NCI-H2029 (cell line): ENCODE measurements at places on chromosomes 16 and 17.

DNA sequence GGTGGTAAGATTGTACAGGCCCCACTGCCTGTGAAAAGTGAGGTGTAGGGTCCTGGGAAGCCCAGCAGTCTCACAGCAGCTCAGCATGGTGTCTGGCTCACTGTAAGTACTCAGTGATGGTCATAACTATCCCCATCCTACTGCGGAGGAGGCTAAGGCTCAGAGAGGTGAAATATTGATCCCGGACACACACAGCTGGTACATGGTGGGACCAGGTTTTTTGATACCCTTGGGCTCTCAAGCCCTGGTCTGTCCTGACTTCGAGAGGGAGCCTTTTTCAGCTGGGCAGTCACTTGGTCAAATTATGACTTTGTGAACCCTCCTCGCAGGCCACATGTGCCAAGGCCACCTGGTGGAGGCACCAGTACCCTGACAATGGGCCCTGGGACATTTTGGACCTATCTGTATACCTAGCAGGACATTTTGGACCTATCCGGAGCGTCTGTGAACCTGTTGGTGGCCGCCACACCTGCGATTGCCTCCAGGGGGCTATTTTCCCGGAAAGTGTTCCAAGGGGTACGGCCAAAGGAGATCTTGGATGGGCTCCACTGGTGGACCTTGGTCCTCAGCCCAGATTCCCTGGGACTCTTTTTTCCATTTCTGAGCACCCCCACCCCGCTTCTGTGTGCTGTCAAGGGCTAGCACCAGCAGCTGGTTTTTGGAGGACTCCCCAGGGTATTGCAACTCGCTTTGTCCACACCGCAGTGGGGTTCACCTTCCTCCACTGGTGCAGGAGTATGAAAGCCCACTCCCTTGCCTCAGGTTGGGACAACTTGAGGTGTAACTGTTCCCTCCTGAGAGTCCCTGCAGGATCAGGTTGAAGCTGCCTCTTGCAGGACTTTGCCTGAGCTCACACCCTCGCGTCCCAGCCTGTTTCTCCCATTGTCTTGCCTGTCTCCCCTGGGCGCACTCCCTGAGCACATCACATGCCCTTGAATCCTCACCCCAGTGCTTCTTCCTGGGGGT is 83.6 kb upstream of the NKD1 start:
- no peak for DNase-seq

DNA sequence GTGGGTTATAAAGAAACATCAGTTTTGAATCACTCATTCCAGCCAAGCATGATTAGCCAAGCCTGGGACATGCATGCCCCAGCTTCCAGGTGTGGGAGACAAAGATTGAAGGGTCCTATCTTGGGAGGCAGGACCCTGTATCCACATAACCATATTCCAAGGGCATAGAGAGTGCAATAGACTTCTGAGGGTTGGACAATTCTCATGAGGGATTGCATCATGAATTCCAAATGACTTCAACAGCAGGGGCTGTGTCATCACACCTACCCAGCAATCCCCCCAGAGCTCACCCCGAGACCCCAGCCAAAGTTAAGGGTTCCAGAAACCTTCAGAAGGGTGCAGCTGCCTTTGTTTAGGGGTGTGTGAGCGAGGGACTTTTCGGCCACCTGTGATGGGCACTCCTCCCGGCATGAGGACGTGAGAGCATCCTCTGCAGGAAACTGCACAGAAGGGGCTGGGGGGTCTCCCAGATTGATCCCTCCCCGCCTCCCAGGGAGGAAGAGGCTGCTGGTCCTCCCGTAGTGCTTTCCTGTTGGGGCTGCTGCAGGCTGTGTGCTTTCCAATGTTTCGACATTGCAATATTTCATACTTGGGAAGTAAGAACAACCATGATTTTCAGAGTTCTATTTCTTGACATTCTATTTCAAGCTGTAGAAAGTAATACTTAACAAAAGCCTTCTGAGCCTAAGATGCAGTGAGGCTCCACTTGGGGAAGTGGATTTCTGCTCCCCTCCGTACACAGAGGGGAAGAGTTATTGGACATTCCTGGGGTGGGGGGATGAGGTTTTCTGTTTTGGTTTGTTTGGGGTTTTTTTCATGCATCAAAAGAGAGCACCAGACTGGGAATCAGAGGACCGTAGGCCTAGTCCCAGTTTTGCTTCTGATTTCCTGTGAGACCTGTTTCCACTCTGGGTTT is 13.3 kb upstream of the PITPNM3 start:
- no peak for DNase-seq

DNA sequence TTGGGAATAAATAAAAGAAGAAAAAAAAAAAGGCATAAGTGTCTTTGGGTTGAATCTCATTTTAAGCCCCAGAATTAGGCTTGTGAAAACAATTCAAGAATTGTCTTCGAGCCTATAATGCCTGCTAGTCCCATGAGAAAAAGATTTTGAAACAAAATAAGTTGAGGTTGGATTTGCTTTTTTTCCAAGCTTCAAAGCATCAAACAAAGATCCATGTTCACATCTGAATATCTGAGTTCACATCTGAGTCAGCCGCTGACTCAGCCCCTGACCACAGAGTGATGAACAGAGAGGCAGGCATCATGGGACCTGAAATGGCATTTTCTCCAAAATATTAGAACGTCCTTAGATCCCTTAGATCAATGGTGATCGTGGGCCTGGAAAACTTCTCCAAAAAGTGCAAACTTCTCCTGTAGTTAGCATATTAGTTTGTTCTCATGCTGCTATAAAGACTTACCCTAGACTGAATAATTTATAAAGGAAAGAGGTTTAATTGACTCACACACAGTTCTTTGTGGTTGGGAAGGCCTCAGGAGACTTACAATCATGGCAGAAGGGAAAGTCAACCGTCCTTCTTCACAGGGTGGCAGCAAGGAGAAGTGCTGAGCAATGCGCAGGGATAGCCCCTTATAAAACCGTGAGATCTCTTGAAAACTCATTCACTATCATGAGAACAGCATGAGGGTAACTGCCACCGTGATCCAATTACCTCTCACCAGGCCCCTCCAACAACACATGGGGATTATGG is 294.6 kb upstream of the HSBP1 start:
- no peak for DNase-seq

DNA sequence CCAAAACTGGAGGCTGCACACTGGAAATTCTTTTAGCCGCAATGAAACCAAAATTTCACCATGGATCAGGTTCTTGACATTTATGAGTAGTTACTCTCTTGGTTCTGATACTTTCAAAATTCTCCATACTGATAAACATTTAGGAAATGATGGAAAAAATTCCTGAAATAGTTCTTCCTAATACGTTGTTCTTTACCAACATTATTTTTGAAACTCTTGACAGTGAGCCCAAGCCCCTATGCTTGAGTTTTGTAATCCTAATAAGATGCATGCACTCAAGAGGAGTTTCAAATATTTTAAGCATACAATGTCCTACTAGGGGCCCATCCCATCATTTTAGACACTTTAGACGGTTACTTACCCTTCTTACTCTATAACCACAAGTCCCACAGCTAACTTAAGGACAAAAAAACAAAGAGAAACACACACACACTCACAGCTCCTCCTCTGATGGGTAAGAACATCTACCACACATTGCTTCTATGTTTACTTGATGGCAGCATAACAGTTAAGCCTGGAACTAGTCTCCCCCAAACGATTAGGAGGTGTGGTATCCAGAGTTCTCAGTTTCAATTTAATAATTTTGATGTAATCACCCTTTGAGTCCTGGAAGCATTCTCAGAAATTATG is 3.7 kb downstream of the VEZF1 start:
- DNase-seq, result no peak

DNA sequence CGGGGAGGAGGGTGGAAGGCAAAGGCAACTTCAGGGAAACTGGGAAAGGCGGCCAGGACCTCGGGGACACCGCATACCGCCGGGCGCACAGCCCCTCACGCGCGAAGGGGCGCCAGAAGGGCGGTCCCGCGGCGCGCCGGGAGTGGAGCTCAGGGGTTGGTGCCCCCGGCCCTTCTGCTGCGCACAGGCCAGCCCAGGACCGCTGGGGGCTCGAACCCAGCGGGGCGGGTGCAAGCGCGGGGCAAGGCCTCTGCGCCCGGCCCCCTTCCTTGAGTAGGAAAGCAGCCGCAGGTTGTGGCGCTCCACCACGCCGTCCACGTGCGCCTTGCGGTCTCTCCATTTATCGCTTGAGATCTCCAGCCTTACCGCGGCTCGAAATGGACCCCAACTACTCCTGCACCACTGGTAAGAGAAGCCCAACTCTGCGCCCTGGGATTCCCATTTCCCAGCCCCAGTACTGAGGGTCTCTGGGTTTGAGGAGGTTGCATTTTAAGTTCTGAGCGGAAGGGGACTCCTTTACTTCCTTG is 3.0 kb upstream of the MT1A start:
- no peak for DNase-seq

DNA sequence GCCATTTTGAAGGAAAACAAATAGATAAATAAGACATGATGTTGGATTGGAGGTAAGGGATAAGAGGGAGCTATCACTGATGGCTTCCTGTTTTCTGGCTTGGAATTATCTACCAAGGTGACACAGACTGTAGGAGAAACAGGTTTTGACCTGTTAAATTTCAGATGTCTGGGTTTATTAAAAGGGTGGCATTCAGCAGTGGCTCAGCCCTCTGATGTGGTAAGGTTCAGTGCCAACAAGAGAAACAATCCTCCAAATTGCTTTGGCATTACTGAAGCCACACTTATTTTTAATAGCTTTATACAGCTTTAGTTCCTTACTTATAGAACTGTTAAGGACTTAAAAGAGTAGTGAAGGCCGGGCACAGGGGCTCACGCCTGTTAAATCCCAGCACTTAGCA is 37.0 kb upstream of the AKAP1 start:
- no peak for DNase-seq

DNA sequence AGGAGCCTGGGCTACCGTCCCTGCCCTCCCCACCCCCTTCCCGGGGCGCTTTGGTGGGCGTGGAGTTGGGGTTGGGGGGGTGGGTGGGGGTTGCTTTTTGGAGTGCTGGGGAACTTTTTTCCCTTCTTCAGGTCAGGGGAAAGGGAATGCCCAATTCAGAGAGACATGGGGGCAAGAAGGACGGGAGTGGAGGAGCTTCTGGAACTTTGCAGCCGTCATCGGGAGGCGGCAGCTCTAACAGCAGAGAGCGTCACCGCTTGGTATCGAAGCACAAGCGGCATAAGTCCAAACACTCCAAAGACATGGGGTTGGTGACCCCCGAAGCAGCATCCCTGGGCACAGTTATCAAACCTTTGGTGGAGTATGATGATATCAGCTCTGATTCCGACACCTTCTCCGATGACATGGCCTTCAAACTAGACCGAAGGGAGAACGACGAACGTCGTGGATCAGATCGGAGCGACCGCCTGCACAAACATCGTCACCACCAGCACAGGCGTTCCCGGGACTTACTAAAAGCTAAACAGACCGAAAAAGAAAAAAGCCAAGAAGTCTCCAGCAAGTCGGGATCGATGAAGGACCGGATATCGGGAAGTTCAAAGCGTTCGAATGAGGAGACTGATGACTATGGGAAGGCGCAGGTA is 762 bp downstream of the CDK12 start:
- peak; percentile 2 for DNase-seq

GRCh38 chr16:84332975-84333684 is 35.2 kb upstream of the ATP2C2 start:
- peak; percentile 7 for DNase-seq

- no peak for DNase-seq
These were observed 22.8 kb downstream of the KSR1 start for GRCh38 chr17:27478901-27479538.

DNA sequence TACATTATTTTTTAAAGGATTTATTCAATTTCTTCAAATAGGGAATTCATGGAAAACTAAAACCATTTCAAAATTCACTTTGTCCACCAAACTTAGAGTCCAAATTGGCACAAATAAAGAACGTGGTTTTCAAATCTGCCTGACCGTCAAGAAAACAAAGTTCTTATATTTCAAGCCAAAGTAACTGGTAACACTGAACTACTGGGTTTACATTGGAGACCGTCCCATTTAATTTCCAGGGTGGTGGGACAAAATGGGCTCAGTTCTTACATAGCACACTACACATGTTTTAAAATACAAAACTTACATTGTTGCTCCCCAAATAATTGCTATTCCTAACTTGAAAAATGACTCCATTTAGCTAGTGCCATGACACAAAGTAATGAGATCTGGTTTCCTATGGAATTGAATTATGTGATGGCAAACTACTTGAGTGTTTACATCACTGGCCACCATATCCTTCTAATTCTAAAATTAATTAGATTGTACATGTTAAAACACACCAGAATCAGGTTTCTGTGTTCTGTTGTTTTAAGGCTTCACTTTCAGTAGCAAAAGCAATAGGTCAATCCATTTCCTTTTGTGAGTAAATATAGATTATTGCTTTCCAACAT is 6.5 kb downstream of the PSME3IP1 start:
- DNase-seq, result no peak

DNA sequence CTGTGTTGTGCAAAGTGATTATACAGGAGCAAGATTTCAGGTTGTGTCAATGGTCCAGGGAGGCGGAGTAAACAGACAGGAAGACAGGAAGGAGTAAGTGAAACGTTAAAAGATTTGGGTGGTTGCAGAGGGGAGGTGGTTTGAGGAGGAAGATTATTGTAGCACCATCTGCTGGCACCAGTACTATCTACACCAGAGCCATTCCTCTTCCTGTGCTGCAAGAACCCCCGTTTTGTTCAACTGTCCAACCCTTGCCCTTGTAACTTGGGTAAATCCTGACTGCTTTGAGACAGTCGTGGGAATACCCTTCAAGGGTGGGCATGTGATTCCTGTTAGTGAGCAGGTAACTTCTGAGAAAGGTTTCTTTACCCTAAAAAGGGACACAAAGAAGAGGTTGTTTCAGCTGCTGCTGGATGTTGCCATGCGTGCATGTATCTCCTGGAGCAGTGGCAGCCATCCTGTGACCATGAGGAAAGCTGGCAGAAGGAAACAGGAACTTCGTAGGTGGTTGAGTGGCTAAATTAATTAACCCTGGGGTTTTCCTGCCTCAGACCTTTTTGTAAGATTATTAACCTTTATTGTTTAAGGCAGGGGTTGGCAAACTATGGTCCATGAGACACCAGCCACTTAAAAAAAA is 124.1 kb downstream of the PRKCA start:
- no peak for DNase-seq

GRCh38 chr17:41504246-41504977 is 1.0 kb downstream of the KRT13 start:
- DNase-seq, result no peak

GRCh38 chr17:32191306-32191705 is 49.0 kb downstream of the RHOT1 start:
- no peak for DNase-seq

GRCh38 chr17:76271669-76272540 is 6.8 kb downstream of the UBALD2 start:
- no peak for DNase-seq

DNA sequence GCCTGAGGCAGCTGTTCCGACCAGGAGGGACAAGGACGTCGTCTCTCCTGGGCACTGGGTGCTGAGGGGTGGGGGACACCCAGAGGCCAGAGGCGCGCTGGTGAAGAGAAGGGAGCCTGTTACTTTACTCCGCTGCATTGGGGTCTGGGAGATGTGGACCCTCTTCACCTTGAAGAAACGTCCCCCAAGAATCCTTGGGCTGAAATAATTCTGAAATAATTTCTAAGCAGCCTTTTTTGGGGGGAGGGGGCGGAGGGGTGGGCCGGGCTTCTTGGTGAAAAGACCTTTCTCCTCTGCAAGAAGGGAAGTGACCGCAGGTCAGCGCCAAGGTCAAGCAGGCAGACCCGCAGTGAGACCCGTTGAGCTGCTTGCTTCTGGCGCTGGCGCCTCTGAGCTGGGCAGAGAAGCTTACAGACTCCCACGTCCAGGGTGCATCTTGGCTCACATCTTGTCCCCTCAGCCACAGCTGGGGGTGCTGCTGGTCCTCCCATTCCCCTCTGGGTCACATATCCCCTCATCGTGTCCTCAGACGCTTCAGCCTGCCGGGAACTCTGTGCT is 1.1 kb downstream of the SYT17 start:
- DNase-seq, result no peak
